ENCODE measurements at places on chromosomes 2 and 18. TPM values are rescaled to one million over a fixed set of nuclear protein-coding genes. Genes with fewer than 3 reads are reported as not detected.
A peak's percentile ranks its signal among the peaks of the same experiment; 100 is the strongest.

SP140 gene
- 55.1 TPM for total RNA-seq

PLA2R1 gene
- total RNA-seq, result not detected

FN1 gene
- total RNA-seq, result 0.41 TPM

PROM2 gene
- 0.73 TPM for total RNA-seq

PID1 gene
- total RNA-seq, result 0.53 TPM

GRCh38 chr2:11248-11941, 34.9 kb downstream of the FAM110C start:
- no peaks in the 10 kb centered on the region for H3K4me1 ChIP-seq
- H3K36me3 ChIP-seq, result no peaks in the 10 kb centered on the region
- H3K4me3 ChIP-seq, result no peak overlapping the region
- no peak overlapping the region for H3K27ac ChIP-seq
- H3K27me3 ChIP-seq, result peaks cover 3% of the 10 kb centered on the region

DNA sequence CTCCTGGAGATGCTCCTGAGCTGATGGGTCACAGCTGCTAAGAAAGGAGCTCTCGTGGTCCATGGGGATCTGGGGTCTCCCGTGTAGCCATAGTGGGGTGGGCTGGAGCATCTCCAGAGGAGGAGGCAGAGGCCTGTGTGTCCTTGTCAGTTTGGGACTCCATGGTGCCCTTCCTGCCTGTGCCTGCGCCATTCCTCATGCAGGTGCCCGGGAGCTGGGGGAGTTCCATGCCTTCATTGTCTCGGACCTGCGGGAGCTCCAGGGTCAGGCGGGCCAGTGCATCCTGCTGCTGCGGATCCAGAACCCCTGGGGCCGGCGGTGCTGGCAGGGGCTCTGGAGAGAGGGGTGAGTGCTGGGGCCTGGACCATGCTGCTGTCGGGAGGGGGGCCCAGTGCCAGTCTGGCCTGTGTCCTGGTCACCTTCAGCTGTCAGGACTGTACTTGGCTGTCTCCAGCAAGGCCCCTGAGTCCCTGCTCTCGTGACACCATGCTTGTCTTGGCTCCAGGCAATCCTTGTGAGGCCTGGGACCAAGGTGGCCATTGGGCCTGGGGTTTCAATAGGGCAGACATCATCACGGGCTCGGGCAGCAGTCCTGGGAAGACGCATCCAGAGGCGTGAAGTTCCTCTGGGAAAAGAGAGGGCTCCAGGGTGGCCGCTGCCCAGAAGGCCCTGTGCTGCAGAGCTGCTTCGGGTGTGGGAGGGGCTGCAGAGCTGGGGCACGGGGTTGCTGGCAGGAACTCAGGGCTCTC, 7.3 kb downstream of the CAPN10 start:
- H3K36me3 ChIP-seq, result peaks cover 95% of the 10 kb centered on the region
- no peak overlapping the region for H3K4me3 ChIP-seq
- DNase-seq, result no peak
- H3K4me1 ChIP-seq, result peaks cover 12% of the 10 kb centered on the region
- no peaks in the 10 kb centered on the region for H3K27me3 ChIP-seq

GRCh38 chr2:218285604-218286003, 6.7 kb downstream of the TMBIM1 start:
- peaks cover 29% of the 10 kb centered on the region for H3K36me3 ChIP-seq
- no peak for DNase-seq
- H3K27ac ChIP-seq, result peak overlapping the region; percentile 95
- H3K4me3 ChIP-seq, result peak overlapping the region; percentile 56
- no peaks in the 10 kb centered on the region for H3K27me3 ChIP-seq

DNA sequence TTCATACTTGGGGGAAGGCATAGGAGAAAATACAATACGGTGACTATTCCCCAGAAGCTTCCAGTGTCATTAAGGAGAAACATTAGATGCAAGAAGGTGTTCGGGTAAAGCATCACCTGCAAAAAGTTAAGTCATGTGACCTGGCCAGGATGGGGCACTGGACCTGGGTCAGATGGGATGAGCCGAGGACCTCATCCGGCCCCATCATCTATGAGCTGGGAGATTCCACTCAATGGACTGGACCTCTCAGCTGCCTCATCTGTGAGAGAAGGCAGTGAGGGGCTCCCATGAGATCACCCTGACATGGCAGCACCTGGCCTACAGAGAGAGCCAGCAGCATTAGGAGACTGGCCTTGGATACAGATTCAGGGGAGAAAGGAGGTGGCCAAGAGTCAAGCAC, 111.4 kb upstream of the TEX51 start:
- H3K4me1 ChIP-seq, result no peaks in the 10 kb centered on the region
- H3K27ac ChIP-seq, result no peak overlapping the region
- no peaks in the 10 kb centered on the region for H3K36me3 ChIP-seq

GRCh38 chr18:77106331-77106730, 26.3 kb downstream of the MBP start:
- H3K4me3 ChIP-seq, result peak overlapping the region; percentile 17
- no peaks in the 10 kb centered on the region for H3K27me3 ChIP-seq
- peak; percentile 68 for DNase-seq
- peak overlapping the region; percentile 76 for H3K27ac ChIP-seq
- H3K36me3 ChIP-seq, result peaks cover 27% of the 10 kb centered on the region

- no peak overlapping the region for H3K4me3 ChIP-seq
- no peaks in the 10 kb centered on the region for H3K36me3 ChIP-seq
- no peak overlapping the region for H3K27ac ChIP-seq
- no peak for DNase-seq
- peaks cover 8% of the 10 kb centered on the region for H3K4me1 ChIP-seq
Observed at GRCh38 chr2:109173311-109174171, 44.5 kb downstream of the SH3RF3 start.

GRCh38 chr2:218998414-218999002, 5.3 kb upstream of the CRYBA2 start:
- DNase-seq, result no peak
- H3K36me3 ChIP-seq, result no peaks in the 10 kb centered on the region
- H3K27ac ChIP-seq, result no peak overlapping the region
- H3K27me3 ChIP-seq, result peaks cover 82% of the 10 kb centered on the region
- peaks cover 47% of the 10 kb centered on the region for H3K4me1 ChIP-seq
- no peak overlapping the region for H3K4me3 ChIP-seq

- H3K27ac ChIP-seq, result no peak overlapping the region
- H3K27me3 ChIP-seq, result no peaks in the 10 kb centered on the region
- H3K36me3 ChIP-seq, result no peaks in the 10 kb centered on the region
- no peak for DNase-seq
Observed at GRCh38 chr2:144270951-144271350, 249.0 kb downstream of the ZEB2 start.

- no peak for DNase-seq
- H3K27ac ChIP-seq, result no peak overlapping the region
- H3K4me1 ChIP-seq, result no peaks in the 10 kb centered on the region
- peaks cover 4% of the 10 kb centered on the region for H3K27me3 ChIP-seq
- no peak overlapping the region for H3K4me3 ChIP-seq
Observed at GRCh38 chr18:3720159-3720558, 270.2 kb downstream of the TGIF1 start.

DNA sequence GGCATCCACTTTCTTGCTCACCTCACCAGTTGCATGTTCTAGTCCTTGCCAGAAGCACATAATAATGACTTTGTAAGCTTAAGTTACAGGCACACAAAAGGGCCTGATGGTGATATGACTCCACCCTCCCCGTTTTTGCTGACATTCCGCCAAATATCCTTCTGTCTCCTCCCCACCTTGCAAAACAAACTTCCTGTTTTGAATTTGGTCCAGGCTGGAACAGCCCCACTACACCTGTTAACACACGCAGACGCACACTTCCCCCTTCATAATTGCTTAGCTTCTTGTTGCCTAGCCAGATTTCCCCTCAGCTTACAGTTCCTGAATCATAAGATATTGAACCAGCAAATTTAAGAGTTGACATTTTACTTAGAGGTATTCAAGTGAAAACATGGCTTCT, at the start of gene MGAT5:
MGAT5 (plus strand) TSS at position 269 of the 400 bp plus-strand sequence. CDS start 332 bp downstream, outside the sequence.
- DNase-seq, result no peak
- no peaks in the 10 kb centered on the region for H3K27me3 ChIP-seq
- H3K36me3 ChIP-seq, result peaks cover 14% of the 10 kb centered on the region
- H3K4me1 ChIP-seq, result peaks cover 79% of the 10 kb centered on the region

DNA sequence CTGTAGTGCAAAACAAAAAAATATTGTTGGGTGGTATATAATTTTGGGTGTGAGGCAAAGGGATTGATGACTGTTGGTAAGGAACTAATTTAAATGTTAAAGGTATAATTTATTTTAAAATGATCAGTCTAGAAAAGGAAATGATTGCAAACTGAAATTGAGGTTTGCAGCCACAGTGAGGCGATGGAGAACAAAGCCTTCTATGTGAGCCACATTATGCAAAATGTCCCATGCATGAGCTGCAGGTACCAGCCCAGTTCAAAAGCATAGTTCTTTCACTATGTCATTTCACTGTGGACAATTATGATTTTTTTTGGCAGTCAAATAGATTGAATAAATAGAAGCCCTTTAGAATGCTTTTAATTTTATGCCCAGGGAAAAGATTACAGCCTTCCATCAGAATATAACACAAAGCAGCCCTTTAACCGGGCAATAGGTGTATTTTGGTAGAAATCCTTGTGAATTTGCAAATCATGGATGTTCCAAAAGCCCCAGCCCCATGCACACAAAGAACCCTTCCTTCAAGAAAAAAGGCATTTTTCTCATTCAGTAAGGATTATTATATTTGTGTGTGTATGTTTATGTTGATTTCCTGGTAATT, 1.7 kb downstream of the MAP2 start:
- H3K36me3 ChIP-seq, result no peaks in the 10 kb centered on the region
- DNase-seq, result no peak
- H3K27ac ChIP-seq, result no peak overlapping the region
- no peak overlapping the region for H3K4me3 ChIP-seq
- H3K4me1 ChIP-seq, result peaks cover 12% of the 10 kb centered on the region

GRCh38 chr2:172427990-172428831, 825 bp downstream of the ITGA6 start:
- no peaks in the 10 kb centered on the region for H3K27me3 ChIP-seq
- H3K27ac ChIP-seq, result peak overlapping the region; percentile 74
- peaks cover 58% of the 10 kb centered on the region for H3K4me1 ChIP-seq
- peak overlapping the region; percentile 78 for H3K4me3 ChIP-seq

GRCh38 chr18:59429608-59430007, 70.5 kb upstream of the LMAN1 start:
- no peaks in the 10 kb centered on the region for H3K36me3 ChIP-seq
- no peak overlapping the region for H3K4me3 ChIP-seq
- H3K27ac ChIP-seq, result no peak overlapping the region
- no peak for DNase-seq

DNA sequence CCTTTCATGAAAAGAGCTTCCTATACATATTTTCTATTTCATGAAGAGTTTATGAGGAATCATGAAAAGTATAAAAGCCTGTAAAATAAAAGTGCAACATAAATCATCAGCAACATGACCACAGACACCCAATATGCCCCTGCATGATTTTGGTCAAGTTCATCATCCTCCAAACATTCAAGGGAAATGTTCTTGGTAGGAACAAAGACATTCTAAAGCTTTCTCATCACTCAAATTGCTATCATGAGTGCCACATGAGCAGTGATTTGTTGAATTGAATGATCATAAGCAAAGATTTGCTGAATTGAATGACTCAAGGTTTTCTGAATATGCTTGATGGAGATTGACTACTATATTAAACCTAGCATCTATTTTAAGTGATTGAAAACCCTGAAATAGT, 172.2 kb downstream of the MBD2 start:
- H3K4me3 ChIP-seq, result no peak overlapping the region
- DNase-seq, result no peak
- no peaks in the 10 kb centered on the region for H3K4me1 ChIP-seq
- no peaks in the 10 kb centered on the region for H3K36me3 ChIP-seq

DNA sequence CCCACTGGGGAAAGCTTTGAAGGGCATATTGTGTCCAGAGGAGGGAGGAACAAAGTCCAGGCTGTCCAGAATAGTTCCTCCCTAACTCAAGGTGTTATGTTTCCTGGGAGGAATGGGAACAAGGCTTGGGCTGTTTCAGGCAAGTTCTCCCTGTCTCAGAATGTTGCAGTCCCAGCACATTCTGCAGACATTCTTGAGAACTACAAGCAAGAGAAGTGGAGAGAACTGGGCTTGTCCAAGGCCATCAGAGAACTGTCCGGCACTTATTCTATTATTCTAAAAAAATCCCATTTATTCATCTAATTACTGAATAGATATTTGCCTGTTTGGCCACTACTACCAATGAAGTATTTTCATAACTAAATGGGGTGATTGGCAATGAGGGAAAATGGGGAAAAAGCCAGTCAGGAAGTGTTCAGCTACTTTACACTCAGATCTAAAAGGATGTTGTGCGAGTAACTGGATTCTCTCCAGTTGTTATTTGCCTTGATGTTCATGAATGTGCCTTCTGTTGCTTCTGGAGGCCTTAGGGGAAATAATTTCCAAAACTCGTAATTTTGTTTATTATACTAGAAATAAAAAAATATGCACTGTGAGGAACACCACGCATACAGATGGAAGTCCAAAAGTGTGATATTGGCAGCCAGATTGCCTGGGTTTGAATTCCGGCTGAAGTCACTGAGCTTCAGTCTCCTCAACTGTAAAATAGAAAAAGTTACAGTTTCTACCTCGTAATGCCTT, 300.1 kb upstream of the RND3 start:
- H3K4me3 ChIP-seq, result no peak overlapping the region
- no peak for DNase-seq
- H3K27me3 ChIP-seq, result no peaks in the 10 kb centered on the region
- H3K36me3 ChIP-seq, result no peaks in the 10 kb centered on the region
- no peak overlapping the region for H3K27ac ChIP-seq
- no peaks in the 10 kb centered on the region for H3K4me1 ChIP-seq

Data from CD4-positive, alpha-beta T cell (primary cell).